ENCODE measurements at places on chromosomes 3 and 15.

DNA sequence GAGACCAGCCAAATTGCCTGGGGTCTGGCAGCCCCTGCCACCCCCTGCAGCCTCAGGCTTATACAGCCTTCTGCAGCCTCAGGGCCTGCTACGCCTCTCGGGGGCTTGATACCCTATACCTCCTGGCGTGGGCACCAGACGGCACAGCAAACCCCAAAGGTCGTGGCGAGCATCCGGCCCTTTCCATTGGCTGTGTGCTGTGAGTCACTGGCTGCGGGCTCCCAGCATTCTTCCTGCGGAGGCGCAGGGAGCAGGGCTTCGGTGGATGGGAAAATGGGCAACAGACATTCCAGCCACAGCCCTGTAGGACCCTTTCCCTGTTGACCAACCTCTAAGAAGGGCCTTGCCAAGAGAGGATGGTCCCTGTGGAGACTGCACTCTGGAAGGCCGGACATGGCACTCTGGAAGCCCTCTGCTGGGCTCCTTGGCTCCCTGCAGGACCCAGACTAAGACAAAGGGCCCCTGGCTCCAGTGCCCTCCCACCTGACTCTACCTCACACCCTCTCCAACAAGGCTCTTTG lies 59.6 kb downstream of the ITGA11 start:
- DNase-seq = no peak

GRCh38 chr3:101574388-101575112 lies 570 bp downstream of the PCNP start:
- peak; percentile 29 for DNase-seq

DNA sequence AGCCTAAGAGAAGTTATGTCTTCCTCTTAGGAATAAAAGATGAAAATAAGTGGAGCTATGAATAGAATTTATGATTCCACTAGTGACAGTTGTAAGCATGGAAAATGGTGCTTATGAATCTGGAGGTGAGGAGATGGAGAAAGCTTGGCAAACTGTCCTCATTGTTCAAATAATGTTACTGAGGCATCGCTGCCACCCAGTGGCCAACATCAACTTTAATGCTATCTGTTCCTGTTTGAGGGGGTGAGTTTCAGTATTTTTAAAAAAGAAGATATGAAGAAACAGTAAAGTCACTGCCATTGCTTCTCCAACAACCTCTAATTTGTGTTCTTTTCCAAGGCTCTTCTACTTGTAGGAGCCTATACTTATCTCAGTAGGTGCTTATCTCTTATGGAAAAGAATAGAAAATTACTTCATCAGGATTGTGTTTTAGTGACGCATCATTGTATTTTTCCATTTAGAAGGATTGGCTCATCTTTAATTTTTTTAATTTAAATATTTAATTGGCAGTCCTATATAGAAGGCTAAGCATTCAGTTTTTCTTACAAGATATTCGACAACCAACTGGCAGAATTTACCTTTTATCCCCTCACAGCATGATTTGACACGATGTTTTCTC lies 260.4 kb upstream of the P2RY1 start:
- DNase-seq = peak; percentile 25

DNA sequence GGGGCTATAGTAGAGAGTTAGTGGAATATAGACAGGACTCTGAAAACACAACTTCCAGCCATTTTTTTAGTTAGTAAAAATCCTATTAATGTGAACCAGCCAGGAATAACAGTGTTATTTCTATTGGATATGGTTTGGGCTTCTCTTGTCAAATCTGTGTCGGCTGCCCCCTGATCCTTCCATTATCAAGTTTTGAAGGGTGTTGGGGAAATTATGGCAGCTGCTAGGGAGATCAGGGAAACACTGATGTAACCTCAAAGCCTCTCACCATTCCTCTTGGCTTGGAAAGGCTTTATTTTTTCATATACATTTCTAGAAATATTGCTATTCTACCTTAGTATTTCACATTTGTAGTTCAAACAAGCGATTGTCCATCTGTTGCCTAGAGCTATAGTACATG lies 293.7 kb upstream of the TPRG1 start:
- no peak for DNase-seq

DNA sequence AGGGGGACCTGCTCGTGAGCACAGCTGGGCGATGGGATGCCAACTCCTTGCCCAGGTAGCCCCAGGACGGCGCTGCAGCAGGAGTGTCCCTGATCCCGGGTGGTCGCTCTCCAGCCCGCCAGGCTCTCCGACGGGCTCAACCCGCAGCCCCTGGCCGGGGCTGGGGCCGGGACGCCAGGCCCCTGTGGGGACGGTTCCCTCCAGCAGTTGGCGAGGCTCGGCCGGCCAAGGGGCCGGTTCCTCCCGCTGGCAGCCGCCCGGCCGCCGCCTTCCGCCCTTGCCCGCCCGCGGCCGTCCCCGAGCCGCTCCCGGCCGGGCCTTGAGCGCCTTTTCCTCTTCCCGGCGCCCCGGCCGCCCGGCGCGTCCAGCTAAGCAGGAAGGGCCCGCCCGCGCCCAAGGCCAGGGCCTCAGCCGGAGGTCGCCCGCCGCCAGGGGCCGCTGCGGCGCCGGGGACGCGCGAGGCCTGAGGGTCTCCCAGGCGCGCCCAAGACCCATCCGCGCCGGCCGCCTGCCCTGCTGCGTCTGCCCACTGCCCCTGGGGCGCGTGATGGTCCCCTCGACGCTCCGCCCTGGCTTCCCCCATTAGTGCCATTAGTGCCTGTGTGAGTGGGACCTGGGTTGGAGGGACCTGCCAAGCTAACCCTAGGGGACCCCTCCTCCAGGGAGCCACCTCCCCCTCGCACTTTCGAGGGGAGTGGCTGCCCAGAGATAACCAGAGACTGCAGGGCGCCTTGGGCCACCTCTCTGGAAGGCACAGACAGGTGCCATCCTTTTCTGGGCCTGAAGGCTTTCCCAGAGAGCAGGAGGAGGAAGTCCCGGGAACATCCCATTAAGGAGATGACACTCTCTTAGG lies 106.4 kb downstream of the FBLN2 start:
- DNase-seq = no peak

DNA sequence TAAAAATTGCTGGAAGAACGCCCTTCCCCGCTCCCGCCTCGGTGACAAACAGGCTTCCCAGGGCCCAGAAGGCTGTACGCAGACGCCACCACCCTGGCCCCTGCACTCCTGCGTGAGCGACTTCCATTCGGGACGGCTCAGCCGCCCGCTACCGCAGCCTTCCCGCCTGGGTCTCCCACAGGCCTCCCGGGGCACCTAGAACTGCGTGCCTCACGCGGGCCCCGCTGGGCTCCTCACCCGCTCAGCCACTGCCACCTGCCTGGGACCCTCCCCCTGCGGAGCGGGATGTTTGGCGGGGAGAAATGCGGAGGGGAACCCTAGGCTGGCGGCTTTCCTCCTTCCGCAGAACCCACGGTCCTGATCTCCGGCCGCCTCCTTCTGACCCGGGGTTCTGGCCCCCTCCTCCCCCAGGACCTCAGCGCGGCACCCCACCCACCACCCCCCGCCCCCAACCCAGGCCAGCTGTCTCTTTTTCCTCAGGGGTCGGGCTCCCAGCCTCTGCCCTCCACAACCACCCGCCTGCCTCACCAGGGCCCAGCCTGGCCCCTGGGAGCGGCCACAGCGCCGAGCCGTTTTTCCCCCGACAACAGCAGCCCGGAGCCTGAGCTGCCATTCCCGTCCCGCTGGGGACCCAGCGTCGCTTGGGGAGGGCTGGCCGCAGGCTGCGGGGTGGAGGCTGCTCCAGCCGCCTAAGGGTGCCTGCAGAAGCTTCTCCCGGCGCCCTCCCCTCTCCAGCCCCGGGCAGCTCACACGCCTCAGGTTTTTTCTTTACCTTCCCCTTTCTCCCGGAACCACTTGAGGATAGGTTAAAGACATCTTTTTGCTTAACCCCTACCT lies 27.6 kb upstream of the RAB7A start:
- no peak for DNase-seq

GRCh38 chr15:85099195-85099803 lies 117.6 kb downstream of the PDE8A start:
- DNase-seq = no peak

GRCh38 chr15:80090041-80090440 lies 30.6 kb downstream of the ZFAND6 start:
- no peak for DNase-seq

GRCh38 chr3:177521305-177521704 lies 324.0 kb upstream of the TBL1XR1 start:
- DNase-seq = no peak

DNA sequence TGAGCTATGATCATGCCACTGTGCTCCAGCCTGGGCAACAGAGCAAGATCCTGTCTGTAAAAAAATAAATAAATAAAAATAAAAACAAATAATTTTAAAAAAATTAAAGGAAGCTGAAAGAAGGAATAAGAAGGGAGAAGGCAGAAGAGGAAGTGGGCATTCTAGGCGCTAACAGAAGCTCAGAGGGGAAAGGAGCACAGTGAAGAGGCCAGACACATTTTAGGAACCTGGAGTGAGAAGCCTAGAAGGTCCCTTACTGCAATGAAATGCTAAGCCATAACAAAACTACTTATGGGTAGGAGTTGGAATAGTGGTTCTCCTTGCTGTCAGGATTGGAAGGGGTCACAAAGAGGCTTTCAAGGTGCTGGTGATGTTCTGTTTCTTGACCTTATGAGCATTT lies 64.0 kb downstream of the ITGB5 start:
- DNase-seq = no peak

DNA sequence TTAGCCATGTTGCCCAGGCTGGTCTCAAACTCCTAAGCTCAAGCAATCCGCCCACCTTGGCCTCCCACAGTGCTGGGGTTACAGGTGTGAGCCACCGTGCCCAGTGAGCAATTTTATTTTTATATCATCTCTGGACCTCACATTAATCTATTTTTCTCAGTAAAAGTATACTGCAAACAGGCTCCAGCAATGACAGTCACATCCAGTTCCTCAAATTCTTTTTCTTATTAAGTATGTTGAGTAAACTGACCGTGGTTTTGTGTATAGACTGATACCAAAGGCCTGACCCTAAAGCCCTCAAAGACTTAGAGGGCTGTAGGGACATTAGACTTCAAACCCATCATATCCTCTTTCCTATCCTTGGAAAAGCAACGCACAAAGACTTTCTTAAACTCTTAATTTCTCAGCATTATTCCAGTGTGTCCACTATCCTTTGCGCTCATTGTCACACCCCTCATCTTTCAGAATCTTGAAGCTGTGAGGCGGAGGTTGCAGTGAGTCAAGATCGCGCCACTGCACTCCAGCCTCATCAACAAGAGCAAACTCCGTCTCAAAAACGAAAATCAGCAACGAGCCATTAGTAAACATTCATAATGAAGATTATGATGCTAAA lies 2.0 kb downstream of the NGLY1 start:
- DNase-seq = no peak

DNA sequence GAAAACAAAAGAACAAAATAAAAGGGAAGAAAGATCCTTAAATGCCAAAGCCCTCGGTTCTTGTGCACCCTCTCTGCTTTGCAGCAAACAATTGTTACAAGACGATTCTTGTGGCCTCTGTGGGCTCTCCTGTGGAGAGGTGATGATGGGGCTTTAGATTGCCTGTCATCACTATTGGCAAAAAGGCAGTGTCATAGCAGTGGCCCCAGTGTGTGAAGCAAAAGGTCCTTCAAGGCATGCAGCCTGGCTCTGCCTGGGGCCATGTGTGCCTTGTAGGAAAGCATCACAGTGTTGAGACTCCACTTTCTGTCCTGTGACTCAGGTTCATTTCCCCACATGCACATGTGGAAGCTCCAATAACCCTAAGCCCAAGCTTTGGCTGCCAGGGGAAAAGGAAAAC lies 43.7 kb downstream of the POC1A start:
- no peak for DNase-seq

- no peak for DNase-seq
Observed at GRCh38 chr3:26191556-26191955, 401.7 kb downstream of the OXSM start.

DNA sequence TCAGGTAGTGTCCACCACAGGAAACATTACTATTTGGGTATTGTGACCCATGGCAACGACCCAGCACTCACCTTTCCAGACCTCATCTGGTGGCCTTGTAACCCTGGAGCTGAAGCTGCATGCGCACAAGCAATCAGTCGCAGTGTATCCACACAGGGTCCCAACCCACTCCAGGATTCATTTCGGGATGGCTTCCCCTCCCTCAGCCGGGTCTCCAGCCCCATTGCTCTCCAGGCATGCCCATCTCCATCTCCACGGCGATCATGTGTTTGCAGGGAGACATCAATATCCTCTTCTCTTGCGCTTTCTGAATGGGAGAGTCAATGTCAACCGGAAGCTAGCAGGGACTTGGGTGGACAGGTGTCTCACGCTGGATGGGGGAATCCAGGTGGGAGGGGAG lies 35.2 kb downstream of the GOLGA6L2 start:
- no peak for DNase-seq

DNA sequence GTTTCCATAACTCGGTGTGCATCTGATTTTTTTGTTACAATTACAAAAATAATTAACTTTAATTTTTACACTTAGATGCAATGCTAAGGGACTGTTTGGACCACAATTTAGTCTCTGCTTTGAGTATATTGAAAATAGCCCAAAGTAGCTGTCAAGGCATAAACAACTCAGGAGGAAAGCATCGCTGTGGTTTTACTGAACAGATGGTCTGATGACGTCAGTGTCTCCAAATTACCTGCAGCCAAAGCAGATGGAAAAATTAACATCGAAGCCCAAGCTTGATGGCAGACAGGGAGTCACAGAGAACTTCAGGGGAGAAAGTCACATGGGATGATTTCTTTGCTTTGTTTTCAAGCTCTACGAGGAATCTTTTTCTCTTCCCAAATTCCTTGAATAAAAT lies 83.1 kb upstream of the PLCL2 start:
- no peak for DNase-seq

DNA sequence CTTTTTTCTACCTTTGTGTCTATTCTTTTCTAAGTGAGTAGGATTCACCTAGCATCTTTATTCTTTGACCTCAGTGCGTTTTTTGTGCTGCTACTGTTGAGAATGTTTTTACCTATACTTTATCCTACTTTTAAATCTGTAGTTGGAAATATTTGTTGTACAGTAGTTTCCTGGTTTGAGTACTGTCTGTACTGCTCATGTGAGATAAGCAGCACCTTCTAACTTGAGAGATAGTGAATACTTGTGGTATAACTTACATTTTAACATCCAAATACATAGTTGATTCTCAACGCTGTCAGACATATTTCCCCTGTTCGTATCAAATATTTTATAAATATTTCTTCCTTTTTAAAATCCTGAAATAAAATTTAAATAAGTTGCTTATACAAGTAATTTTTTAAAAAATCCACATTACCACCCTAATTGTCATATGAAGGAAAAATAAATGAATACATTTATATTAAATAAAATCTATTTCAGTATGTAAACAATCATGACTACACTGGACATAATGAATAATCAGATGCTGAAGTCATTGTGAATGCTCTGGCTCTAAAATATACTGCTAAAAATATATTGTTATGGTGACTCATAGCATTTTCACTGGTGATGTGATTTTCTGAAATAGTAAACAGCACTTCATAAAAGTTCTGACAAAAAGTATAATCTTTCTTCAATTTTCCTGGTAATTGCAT lies 17.4 kb downstream of the ATP11B start:
- no peak for DNase-seq

- peak; percentile 10 for DNase-seq
Observed at GRCh38 chr3:132788301-132788671, 66.1 kb upstream of the NPHP3 start.

Data from brain pericyte (primary cell).